Uterine smooth muscle cell (primary cell): ENCODE measurements at places on chromosomes 5 and 9. TPM values are rescaled to one million over a fixed set of nuclear protein-coding genes. Genes with fewer than 3 reads are reported as not detected.

Gene DIRAS2
- total RNA-seq, result 0.11 and 1.4 TPM in 2 replicates

Gene YIPF5
- 103 and 147 TPM in 2 replicates for total RNA-seq

Gene TNFSF15
- 3.0 and 3.4 TPM in 2 replicates for total RNA-seq

Gene PCDHA8
- 0.11 and 0.12 TPM in 2 replicates for total RNA-seq

Gene PSAT1
- 79.4 and 176 TPM in 2 replicates for total RNA-seq

Gene PCDHB11
- under 0.01 TPM in 1 of 2 replicates, not detected in the other for total RNA-seq

Gene PCDHGA12
- 15.5 and 21.5 TPM in 2 replicates for total RNA-seq

Gene PCDHA11
- 0.22 and 0.50 TPM in 2 replicates for total RNA-seq

Gene MARVELD2
- 0.44 and 0.75 TPM in 2 replicates for total RNA-seq

Gene IDNK
- 6.3 and 6.7 TPM in 2 replicates for total RNA-seq

Gene SPATA31C1
- not detected in 2 replicates for total RNA-seq
